KBM-7 (cell line): ENCODE measurements at places on chromosomes 3 and 15.

DNA sequence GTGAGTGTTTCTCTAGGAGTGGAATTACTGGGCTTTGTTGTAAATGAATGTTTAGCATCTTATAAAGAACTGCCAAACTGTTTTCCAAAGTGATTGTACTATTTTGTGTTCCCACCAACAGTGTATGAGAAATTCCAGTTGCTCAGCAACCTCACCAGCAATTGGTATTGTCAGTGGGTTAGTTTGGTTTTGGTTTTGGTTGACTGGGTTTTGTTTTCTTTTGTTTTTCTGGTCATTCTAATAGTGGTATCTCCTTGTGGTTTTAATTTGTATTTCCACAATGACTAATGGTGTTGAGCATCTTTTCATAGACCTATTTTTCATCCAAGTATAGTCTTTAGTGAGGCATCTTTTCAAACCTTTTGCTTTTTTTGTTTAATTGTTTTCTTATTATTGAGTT lies 27.1 kb downstream of the FILIP1L start:
- DNase-seq: no peak

- DNase-seq: no peak
These were observed 168.9 kb downstream of the MYRIP start for GRCh38 chr3:39978308-39978707.

DNA sequence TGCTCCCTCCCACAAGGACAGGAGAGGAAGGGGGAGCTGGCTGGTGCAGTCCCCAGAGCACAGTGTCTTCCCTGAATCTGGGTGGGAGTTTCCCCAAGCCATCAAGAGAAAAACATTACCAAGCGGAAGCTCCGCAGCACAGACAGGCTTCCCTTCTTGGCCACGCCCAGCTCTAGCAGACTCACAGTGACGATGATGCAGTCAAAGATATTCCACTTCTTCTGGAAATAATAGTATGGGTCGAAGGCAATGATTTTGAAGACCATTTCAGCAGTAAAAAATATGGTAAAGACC lies 76.7 kb downstream of the SCN10A start:
- DNase-seq: no peak

GRCh38 chr15:26572602-26573350 lies 200.1 kb downstream of the GABRB3 start:
- DNase-seq: no peak

GRCh38 chr3:45635475-45636256 lies 41.1 kb downstream of the LIMD1 start:
- no peak for DNase-seq

DNA sequence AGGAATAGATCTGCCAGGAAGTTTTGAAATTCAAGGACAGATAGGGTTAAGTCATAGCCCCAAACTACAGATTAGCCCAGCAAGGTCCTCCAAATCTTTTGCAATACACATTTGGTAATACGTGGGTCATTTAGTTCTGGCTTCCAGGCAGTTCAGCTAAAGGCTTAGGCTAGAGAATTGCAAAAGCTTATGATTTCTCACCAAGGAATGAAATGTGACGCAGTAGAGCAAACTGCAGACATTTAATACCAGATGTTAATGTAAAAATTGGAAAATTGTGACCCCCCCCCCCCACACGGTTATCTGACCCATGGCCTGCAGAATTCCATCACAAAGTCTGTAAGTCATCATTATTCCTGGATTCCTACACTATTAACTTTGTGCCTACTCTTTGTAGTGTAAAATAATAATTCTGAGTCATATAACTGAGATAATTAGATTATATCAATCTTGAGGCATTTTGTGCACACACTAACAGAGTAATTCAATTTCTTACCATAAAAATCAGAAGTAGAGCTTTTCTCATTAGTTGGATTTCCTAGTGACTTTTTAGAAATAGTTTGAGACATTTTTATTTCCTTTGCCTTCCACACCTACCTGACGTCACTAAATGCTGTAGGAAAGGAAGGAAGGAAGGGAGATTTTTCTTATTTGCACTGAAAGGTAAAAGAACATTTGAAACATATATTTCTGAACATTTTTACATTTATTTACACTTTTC lies 235.2 kb downstream of the DTWD1 start:
- DNase-seq: no peak

- no peak for DNase-seq
These were observed 81.9 kb upstream of the PTX3 start for GRCh38 chr3:157354722-157355121.

GRCh38 chr3:141431411-141432378 lies 55.1 kb upstream of the RASA2 start:
- no peak for DNase-seq

DNA sequence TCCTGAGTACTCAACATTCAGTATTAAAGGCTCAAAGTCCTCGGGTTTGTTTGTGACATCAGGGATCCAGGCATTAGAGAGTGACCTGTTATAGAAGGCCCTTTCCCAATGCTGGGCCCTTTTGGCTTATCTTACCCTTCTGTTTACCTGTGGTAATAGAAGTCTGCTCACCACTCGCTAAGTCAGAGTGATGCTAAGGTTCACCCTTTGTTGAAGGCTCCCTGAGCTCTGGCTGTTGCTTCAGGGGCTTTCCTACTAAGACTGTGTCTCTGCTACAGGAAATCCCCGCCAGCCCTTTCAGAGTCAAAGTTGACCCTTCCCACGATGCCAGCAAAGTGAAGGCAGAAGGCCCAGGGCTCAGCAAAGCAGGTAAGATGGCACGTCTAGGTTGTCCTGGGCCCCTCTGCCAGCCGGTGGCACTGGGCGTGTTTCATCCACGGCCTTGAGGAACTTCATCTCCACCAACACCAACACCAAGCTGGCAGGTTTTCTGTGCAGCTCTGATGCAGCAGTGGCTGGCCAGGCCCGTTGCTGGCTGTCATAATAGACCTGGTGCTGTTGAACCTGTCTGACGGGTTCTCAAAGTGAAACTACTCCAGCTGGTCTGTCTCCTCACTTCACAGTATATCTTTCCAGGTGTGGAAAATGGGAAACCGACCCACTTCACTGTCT lies 99.1 kb downstream of the DNASE1L3 start:
- no peak for DNase-seq

DNA sequence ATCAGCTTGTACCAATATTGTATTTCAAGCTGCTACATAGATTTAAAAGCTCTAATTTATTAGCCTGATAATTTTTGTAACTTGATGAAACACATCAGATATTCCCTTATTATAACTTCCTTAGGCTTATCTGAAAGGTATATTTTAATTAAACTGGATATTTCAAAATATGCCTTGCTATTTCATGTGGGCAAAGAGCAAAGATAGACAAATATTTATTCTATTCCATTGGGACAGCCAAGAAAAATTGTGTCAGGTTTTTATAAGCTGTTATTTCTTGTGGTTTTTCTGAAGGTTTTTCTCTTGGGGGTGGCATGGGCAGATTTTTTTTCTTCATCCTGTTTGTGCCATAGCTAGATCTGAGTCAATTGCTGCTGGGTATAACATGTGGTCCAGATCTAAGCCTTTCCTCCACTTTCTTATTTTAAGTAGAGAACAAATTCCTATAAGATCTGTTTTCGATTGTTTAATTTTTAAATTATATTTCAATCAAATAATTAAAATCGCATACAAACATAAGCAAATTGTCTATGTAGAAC lies 249.5 kb downstream of the NAALADL2 start:
- DNase-seq: no peak

DNA sequence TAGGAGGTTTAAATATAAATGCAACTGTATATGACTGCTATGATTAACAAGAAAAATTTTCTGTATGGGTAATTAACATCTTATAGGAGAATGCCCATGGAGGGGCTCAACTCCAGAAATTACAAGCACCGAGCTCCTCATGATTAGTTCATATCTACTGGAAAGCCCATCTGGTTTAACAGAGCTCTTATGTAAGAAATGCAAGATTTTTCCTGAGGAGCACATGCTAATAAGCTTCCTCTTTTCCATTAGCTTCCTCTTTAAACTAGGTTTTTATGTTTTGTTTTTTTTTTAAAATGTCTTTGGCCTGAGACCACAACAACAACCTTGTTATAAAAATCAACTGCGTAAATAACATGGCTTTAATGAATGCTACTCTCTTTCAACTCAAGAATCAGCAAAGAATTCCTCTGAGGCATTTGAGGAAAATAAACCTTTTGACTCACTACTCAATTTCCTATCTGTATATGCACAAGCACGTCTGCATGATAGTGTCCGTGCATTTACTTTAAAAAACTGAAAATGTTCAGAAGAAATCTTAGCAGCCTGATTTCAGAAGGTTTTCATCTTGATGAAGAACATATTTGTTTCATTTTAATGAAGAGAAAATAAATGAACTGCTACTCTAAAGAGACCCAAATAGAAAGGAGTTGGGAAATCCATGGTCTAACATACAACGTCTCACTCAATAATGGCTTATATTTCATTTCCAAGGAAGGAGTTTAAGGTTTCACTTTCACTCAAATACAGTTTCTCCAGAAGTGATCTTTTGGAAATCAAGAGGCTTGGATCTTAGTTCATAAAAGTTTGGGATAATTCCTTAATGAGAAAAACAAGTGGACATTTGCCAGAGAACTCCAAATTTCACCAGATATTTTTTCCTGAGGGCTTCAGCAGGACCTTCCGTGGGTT lies 180.8 kb downstream of the KCNAB1 start:
- DNase-seq: peak; percentile 24

GRCh38 chr15:40340038-40340739 lies 550 bp downstream of the CCDC9B start:
- no peak for DNase-seq

DNA sequence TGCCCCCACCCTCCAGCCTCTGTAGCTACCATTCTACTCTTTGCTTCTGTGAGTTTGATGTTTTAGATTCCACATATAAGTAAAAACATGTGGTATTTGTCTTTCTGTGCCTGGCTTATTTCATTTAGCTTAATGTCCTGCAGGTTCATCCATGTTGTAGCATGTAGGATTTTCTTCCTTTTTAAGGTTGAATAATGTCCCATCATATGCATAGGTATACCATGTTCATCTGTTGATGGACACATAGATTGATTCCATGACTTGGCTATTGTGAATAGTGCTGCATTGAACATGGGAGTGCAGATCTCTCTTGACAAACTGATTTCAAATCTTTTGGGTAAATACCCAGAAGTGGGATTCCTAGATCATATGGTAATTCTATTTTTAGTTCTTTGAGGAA lies 11.8 kb downstream of the THSD4 start:
- no peak for DNase-seq

DNA sequence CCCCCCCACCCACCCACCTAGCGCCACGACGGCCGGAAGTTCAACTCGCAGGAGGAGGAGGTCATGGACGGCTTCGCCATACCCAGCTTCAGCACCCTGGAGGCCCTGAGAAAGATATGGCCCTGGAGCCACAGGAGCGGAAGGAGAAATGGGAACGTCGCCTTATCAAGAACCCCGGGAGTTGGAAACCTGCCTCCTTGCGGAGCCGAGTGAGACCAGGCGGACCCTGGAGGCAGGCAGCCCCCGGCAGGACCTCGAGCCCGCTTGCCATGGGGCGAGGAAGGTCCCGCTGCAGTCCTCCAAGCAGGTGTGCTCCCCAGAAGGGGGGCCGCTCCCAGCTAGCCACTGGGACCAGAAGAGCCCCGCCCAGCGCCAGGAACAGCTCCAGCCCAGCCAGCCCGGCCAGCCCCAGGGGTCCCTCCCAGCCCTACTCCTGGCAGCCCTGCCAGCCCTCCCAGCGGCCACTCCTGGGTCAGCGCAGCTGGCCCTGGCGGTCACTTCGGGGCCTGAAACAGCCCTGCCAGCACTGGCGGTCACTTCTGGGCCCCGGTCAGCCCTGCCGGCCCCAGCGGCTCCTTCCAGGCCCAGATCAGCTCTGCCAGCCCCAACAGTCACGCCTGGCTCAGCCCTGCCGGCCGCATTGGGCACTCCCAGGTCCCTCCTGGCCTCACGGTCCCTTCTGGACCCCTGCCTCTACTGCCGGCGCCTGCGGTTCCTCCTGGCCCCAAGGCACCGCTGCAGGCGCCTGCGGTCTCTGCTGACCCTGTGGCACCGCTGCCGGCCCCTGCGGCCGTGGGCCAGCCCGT lies 10.3 kb upstream of the ROPN1B start:
- no peak for DNase-seq

GRCh38 chr3:47527952-47528725 lies 14.6 kb upstream of the ELP6 start:
- no peak for DNase-seq

DNA sequence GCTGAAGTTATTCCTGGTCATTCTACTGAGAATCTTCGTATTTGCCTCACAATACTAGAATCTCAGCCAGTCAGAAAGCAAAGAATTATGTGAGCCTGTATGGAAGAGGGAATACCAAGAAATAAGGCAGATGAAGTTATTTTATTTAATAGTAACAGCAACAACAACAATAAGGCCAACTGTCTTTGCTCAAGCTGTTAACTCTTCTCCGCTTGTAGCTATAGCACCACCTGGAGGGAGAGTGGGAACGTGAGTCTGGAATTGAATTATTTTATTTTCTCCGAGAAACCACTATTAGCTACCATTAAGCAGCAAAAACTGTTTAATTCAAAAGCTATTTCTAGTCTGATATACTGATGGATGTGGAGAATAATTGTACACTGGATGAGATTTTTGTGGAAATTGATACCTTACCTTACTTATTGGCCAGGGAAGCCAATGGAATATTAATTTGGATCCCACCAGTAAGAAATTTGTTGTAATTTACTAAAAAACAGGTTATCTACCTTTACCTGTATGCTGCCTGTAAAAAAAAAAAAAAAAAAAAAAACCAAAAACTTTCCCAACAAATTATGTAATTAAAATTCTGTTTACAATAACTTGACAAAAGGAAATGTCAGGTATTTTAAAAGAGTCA lies 50.1 kb downstream of the CALML4 start:
- peak; percentile 78 for DNase-seq

DNA sequence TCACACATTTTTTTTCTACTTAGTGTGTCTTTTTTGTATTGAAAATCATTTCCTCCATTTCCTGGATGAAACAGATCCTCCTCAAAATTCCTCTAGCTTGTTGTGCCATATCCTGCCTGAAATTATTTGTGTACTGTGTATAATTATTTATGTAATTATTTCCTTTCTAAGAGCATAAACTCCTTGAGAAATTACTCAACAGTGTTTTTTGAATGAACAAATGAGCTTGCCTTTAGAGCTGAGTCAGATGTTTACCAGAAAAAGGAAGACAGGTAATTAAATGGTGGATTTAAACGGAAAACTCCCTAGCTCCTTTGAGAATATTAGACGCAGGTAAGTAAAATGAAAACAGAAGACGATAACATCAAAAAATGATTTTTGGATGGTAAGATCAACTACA lies 13.2 kb upstream of the SECISBP2L start:
- no peak for DNase-seq

DNA sequence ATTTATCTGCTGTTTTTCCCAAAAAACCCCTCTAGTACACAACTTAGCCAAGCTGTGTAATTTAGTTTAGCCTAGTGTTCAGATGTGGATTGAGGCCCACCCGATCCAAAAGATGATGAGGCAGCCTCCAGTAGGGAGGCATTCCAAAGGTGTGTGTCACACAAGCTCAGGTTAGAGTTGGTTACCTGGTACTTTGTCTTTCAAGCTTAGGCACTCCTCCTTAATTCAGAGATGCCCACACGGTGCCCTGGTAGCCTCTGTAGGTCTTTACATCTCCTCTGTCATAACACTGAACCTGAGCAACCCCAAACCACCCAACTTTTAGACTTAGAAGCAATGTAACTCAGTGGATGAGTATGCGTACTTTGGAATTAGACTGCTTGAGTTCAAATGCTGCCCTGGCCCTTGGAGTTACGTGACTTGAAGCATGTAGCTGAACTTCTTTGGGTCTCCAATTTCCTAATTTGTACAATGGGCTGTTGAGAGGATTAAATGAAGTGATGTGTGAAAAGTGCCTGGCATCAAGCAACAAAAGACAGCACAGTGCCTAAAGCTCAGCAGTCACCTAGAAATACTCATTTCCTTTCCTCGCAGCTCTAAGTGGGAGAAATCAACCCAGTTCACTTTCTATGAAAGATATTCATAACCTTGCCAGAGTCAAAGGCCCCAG lies 284.6 kb upstream of the RARB start:
- no peak for DNase-seq
